NCI-H2107 (cell line): ENCODE measurements at places on chromosomes 16 and 17.

- DNase-seq: no peak
Observed at GRCh38 chr17:47719411-47720152, 13.5 kb upstream of the TBX21 start.

DNA sequence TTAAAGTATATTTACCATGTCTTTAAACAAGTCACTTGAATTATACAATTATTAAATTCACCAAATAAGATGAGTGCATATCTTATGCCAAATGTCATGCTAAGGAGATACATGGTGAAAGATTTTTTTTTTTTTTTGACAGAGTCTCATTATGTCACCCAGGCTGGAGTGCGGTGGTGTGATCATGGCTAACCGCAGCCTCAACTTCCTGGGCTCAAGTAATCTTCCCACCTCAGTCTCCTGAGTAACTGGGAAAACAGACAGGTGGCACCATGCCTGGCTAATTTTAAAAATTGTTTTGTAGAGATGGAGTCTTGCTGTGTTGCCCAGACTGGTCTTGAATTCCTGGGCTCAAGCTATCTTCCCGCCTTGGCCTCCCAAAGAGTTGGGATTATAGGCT, 149.0 kb upstream of the GOT2 start:
- no peak for DNase-seq

GRCh38 chr16:68238029-68238345, 2.1 kb upstream of the ESRP2 start:
- no peak for DNase-seq

DNA sequence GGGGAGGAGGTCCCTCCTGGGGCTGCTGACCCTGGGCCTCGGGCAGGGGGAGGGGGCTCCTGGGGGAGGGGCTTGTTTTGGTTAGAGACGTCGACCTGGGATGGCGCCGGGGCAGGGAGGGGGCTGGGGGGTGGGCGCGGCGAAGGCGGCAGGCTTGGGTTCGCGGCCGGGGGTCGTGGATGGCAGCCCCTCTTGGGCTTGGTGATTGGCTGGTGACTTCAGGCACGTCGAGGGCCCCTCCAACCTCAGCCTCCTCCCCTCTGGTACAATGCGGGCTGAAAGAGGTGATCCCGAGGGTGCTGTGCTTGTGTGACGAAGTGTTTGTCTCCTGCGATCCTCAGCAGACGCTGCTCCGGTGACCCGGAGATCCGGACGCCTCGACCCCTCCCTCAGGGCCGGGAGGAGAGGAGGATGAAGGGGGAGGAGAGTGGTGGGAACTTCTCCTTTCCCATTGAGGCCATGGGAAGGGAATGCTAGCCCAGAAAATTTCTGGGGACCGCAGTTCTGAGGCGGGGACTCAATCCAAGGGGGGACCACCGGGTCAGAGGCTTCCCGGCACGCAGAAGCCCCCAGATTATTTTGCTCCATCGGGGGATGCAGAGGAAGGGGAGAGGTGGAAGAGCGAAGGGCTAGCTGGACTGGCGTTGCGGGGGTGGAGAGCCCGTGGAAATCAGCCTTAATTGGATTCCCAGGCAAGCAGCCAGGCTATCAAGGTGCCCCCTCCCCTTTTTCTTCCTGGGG, 43.9 kb downstream of the RAI1 start:
- DNase-seq: no peak

DNA sequence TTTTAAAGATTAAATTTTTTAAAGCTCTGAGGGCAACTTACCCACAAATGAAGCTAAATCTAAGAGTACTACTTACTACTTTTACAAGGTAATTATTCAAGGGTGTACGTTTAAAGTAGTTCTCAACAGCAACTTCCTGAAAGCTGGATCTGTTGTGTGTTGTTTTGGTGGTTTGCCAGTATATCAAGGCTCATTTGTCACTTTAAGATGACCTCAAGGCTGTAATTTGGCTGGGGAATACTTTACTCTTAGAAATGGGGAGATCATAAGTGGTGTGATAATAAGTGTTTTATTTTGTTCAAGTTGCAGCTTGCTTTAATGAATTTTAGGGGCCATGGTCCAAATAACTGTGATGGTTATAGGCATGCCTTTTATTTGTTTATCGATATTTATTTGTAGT, 30.4 kb downstream of the AP2B1 start:
- no peak for DNase-seq

DNA sequence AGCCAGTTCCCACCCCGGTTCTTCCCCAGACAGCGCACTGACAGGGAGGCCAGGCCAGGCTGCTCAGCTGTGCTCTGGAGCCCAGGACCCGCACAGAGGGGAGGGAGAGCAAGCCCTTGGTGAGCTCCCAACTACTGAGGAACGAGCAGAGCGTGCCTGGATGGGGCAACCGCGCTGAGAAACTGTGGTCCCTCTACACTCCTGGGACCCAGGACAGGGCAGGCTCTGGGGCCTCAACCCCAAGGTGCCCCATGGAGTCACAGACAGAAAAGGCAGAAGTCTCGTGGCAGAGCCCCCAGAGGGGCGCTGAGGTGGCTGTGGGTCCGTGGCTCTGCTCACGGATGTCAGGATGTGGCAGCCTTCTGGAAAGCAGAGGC, 16.3 kb downstream of the SLX4 start:
- no peak for DNase-seq

- DNase-seq: no peak
Observed at GRCh38 chr16:19133600-19133999, 19.8 kb downstream of the ITPRIPL2 start.

DNA sequence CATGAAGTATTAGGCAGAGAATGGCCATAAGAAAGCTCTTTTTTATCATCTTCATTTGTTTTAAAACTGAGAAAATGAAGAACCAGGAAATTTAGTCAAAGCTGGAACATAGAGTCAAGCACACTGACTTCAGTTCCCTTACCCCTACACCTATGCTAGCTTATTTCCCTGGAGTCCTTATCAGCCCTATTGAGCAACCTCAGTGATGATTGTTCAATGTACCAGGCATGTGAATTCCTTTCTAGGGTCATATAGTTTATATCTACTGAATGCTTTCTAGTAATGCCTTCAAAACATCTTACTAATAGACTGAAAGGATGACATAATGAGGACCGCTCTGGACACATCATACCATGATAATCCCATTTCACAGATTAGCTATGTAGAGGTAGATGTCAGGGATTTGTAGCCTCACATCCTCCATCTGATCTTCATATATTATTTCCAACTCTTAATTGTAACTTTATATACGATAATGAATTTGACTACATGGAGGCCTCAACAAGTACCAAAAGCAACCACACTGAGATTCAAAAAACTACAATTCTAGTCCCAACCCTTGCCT, 460.4 kb upstream of the DYNLRB2 start:
- DNase-seq: no peak
